ENCODE measurements at places on chromosomes 2 and 18.

- ATAC-seq: no peak
- H3K4me1 ChIP-seq: peaks cover 7% of the 10 kb centered on the region
- no peaks in the 10 kb centered on the region for H3K36me3 ChIP-seq
These were observed 38.0 kb upstream of the IMP4 start for GRCh38 chr2:130304726-130305125.

DNA sequence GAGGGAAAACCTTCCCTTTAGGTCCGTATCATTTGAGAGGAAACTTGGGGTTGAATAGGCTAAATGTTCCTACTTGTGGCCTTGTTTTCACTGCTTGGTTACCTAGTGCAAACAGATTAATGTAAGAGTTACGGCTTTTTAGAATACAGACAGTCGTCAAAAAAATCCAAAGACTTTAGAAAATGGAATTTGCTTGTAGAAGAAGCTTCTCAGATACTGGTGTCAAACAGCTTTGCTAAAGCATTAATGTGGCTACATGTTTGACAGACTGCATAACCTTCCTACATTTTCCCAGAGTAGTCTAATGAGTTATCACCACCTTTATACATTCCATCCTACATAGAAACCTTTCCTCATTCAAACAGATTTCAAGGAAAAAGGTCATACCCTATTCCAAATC is 114.6 kb downstream of the FMNL2 start:
- no peak overlapping the region for H3K27ac ChIP-seq
- H3K36me3 ChIP-seq: no peaks in the 10 kb centered on the region
- H3K4me3 ChIP-seq: no peak overlapping the region
- peaks cover 8% of the 10 kb centered on the region for H3K4me1 ChIP-seq
- no peaks in the 10 kb centered on the region for H3K27me3 ChIP-seq
- ATAC-seq: no peak

GRCh38 chr2:48435909-48436308 is 94.0 kb upstream of the STON1 start:
- H3K27me3 ChIP-seq: no peaks in the 10 kb centered on the region
- no peak overlapping the region for H3K4me3 ChIP-seq
- ATAC-seq: no peak
- H3K36me3 ChIP-seq: no peaks in the 10 kb centered on the region
- peaks cover 25% of the 10 kb centered on the region for H3K4me1 ChIP-seq

DNA sequence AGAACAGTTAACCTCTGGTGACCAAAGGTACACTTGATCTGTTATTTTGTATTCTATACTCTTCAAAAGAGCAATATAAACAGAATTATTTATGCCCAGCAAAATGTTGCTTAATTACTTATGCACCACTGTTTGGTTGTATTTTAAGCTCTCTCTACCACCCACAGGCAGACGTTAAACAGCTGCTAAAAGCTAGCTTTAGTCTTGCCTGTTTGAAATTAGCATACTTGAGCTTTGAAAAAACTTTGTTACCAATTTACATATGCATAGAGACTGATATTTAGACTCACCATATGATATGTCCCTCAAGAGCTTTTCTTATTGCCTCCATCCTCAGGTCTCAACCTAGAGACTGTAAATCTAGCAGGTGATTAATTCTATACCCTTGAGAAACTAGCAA is 426.9 kb downstream of the NR4A2 start:
- H3K36me3 ChIP-seq: no peaks in the 10 kb centered on the region
- H3K4me1 ChIP-seq: no peaks in the 10 kb centered on the region
- no peaks in the 10 kb centered on the region for H3K27me3 ChIP-seq
- no peak overlapping the region for H3K27ac ChIP-seq
- no peak overlapping the region for H3K4me3 ChIP-seq

DNA sequence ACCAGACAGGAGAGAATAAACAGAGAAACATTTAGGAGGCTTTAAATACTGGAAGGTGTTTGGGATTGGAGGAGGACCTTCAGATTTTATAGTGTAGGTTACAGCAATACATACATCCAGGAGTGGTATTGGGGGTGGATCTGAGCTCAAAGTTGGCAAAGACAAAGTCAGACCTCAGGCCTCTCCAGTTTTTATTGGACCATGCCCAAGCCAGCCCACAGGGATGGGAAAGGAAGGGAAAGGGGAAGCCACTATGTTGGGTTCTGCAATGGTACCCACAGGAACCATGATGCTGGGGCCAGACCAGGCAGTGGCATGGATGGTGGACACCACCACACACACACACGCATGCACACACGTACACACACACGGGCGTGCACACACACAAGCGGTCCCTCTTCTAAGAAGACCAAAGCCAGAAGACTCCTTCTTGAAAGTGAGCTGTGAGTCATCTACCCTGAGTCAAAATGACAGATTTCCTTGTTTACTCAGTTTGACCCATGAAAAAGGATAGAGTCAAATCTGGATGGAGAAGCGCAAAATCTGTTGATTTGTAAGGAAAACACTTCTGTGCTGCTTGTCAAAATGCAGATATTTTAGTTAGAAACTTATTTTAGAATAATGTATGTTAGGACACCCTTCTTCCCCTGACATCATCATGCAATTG is 87.9 kb downstream of the TRABD2A start:
- H3K4me1 ChIP-seq: no peaks in the 10 kb centered on the region
- H3K27me3 ChIP-seq: no peaks in the 10 kb centered on the region
- H3K4me3 ChIP-seq: no peak overlapping the region
- ATAC-seq: no peak
- H3K27ac ChIP-seq: no peak overlapping the region
- no peaks in the 10 kb centered on the region for H3K36me3 ChIP-seq

- H3K27me3 ChIP-seq: no peaks in the 10 kb centered on the region
- no peak overlapping the region for H3K27ac ChIP-seq
- H3K4me1 ChIP-seq: no peaks in the 10 kb centered on the region
- no peak overlapping the region for H3K4me3 ChIP-seq
- H3K36me3 ChIP-seq: no peaks in the 10 kb centered on the region
These were observed 26.6 kb downstream of the FAHD2B start for GRCh38 chr2:97068074-97068473.

DNA sequence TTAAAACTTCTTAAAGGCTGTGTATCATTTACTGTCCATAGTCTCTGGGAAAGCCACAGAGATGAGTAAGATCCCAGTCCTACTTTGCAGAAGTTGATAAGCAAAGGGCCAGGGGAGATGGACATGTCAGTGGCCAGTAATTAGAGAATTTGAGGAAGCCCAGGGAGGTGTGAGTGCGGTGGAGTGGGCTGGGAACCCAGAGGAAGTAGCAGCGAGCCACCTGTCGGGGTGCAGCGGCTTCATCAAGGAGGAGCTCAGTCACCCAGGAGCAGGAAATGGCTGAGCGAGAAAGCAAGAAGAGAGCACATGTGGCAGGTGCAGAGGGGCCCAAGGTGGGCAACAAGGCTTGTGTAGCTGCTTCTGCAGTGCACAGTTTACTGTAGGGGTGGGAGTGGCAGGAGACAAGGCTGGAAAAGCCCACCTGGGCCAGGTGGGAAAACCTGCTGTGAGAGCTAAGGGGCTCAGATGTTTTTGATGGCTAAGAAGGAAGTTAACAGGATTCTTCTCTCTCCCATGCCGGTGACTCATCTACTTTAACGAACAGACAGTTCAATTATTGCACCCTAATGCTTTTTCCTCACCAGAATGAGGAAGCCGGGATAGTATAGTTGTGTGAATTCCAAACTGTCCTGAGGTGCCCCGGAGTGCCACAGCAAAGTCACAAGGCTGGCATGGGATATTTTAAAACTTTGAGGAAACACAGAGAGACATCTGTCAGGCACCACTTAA is 34.8 kb upstream of the MGAT5 start:
- H3K27ac ChIP-seq: peak overlapping the region; percentile 90
- ATAC-seq: peak; percentile 79
- peak overlapping the region; percentile 24 for H3K4me3 ChIP-seq
- no peaks in the 10 kb centered on the region for H3K27me3 ChIP-seq
- peaks cover 68% of the 10 kb centered on the region for H3K4me1 ChIP-seq

DNA sequence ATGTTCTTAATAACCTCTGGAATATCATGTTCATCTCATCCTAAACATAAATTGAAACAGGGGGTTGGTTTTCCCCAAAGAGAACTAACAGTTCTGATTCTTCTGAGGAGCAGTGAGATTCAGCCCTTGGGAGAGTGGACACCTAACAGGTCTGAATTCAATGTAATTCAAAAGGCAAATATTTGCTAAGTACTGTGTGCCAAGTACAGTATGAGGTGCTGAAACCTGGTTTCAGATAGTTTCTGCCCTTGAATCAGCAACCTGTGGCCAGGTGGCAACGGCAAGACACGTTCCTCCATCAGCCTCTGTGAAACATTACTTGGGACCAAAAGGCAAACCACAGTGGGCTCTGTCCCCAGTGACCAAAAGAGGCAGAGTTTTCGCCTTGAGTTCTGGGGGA is 1.3 kb downstream of the LRRC30 start:
- no peaks in the 10 kb centered on the region for H3K36me3 ChIP-seq
- no peak for ATAC-seq
- H3K27ac ChIP-seq: no peak overlapping the region
- H3K4me1 ChIP-seq: no peaks in the 10 kb centered on the region
- no peaks in the 10 kb centered on the region for H3K27me3 ChIP-seq

- no peaks in the 10 kb centered on the region for H3K4me1 ChIP-seq
- H3K27me3 ChIP-seq: peaks cover 34% of the 10 kb centered on the region
- no peak overlapping the region for H3K4me3 ChIP-seq
- no peak for ATAC-seq
These were observed 62.1 kb upstream of the NPAS2 start for GRCh38 chr2:100757621-100758394.

- H3K27me3 ChIP-seq: no peaks in the 10 kb centered on the region
- no peak for ATAC-seq
- peak overlapping the region; percentile 37 for H3K27ac ChIP-seq
- no peaks in the 10 kb centered on the region for H3K4me1 ChIP-seq
- no peak overlapping the region for H3K4me3 ChIP-seq
These were observed 56.7 kb upstream of the EML6 start for GRCh38 chr2:54666634-54667265.

DNA sequence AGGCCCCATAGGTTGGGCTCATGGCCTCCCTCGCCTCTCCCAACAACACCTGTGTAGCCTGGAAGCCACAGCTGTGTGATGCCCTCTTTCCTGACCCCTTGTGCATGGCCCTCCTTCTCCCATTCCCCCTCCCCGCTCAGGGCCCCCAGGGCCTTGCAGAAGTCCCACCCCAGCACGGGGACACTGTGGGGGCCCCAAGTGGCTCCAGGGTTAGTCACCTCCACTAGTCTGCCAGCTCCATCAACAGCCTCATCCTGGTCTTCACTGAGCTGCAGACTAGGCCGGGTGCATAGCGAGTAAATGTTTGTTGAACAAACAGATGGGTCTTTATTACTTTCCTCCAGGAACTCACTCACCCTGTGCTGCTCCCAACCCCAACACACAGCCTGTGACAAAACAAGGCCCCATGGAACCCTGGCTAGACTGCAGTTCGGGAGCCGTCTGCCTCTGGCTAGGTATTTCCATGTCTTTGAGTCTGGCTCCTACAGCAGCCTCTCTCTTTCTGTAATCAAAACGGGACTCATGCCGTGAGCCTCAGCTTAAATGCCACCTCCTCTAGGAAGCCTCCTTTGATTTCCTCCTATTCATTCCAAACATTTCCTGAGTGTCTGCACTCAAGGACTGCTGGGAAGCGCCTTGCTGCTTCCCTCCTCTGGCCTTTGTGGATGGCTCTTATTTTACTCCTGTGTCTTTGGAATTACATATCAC is 109.9 kb upstream of the ID2 start:
- no peak for ATAC-seq
- H3K4me3 ChIP-seq: no peak overlapping the region
- H3K4me1 ChIP-seq: peaks cover 58% of the 10 kb centered on the region
- H3K36me3 ChIP-seq: no peaks in the 10 kb centered on the region
- peak overlapping the region; percentile 33 for H3K27ac ChIP-seq

DNA sequence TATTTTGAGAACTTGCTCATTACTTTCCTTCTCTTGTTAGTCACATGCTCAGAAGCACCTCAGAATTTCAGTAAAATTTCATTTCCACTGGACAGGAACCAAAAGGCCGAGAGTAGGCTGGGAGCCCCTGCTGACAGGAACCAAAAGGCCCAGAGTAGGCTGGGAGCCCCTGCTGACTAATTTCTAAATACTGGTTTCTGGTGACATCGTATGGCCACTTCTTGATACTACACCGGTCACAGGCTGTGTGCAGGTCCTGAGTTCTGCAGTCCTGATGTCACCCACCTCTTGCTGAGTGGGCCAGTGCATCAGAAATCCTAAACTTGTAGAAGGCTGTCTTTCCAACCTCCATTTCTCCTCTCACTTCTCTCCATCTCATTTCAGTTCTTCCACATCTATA is 17.7 kb upstream of the EN1 start:
- no peak overlapping the region for H3K4me3 ChIP-seq
- H3K27ac ChIP-seq: no peak overlapping the region
- ATAC-seq: peak; percentile 83

DNA sequence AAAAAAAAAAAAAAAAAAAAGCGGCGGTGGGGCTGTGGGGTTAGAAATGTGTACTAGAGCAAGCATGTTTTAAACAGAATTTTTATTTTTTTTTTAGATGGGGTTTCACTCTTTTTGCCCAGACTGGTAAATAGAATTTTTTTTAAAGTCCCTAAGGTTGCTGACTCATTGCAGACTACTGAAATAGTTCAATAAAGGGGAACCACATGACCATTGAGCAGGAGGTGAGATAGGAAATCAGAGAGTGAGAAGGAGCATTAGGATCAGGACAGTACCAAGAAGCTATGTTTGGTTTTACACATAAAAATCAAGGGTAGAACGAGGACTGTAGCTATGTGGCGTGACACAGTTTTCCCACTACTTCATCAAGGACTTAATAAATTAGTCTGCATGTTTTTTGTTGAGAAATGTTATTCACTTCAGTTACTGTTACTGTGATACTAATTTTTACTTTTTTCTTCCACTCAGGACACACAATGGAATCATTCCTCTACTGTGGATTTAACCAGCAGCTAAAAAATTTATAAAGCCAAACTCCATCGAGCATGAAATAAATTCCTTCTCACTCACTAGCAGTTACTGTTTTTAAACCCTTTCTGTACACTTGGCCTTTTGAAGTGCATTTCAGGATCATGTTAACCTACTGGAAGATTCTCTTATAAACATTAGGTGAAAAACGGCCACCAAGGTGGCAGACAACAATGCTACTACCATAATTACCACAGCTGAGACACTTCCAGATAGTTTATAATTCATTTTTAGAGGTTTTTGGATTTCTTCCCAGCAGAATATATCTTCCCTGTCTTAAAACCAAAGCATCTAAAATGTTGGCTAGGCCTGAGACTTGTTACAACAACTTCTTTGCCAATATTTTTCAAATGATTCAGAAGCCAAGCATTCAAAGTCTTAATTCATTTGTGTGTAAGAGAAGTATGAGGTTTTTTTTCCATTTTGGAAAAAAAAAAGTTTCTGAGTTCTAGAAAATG is 33.2 kb downstream of the LAMA1 start:
- no peak overlapping the region for H3K4me3 ChIP-seq
- ATAC-seq: peak; percentile 31
- H3K27me3 ChIP-seq: no peaks in the 10 kb centered on the region
- no peaks in the 10 kb centered on the region for H3K36me3 ChIP-seq

GRCh38 chr2:235535423-235536130 is 41.7 kb downstream of the AGAP1 start:
- no peaks in the 10 kb centered on the region for H3K36me3 ChIP-seq
- H3K27me3 ChIP-seq: no peaks in the 10 kb centered on the region
- H3K27ac ChIP-seq: no peak overlapping the region
- H3K4me3 ChIP-seq: no peak overlapping the region

GRCh38 chr2:64052463-64053241 is 33.4 kb upstream of the VPS54 start:
- H3K27ac ChIP-seq: no peak overlapping the region
- H3K36me3 ChIP-seq: no peaks in the 10 kb centered on the region
- no peak overlapping the region for H3K4me3 ChIP-seq
- ATAC-seq: no peak
